ENCODE measurements at places on chromosomes 3 and 15.
A peak's percentile ranks its signal among the peaks of the same experiment; 100 is the strongest.

- DNase-seq = no peak
These were observed 9.4 kb upstream of the CAV3 start for GRCh38 chr3:8724108-8724752.

- DNase-seq = no peak
These were observed 44.6 kb upstream of the ARPP21 start for GRCh38 chr3:35594739-35595138.

GRCh38 chr3:45881078-45882022 is 5.0 kb upstream of the CCR9 start:
- DNase-seq = no peak

DNA sequence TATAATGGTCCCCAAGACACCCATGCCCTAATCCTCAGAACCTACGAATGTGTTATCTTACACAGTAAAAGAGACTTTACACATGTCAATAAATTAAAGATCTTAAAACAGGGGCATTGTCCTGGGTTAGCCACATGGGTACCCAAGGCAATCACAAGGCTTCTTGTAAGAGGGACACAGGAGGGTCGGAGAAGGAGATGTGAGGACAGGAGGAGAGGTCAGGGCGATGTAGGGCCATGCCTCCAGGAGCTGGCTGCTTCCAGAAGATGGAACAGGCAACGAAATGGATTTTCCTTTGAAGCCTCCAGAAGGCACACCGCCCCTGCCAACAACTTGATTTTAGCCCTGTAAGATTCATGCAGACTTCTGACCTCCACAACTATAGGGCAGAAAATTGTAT is 262.7 kb downstream of the MEX3B start:
- DNase-seq = no peak

DNA sequence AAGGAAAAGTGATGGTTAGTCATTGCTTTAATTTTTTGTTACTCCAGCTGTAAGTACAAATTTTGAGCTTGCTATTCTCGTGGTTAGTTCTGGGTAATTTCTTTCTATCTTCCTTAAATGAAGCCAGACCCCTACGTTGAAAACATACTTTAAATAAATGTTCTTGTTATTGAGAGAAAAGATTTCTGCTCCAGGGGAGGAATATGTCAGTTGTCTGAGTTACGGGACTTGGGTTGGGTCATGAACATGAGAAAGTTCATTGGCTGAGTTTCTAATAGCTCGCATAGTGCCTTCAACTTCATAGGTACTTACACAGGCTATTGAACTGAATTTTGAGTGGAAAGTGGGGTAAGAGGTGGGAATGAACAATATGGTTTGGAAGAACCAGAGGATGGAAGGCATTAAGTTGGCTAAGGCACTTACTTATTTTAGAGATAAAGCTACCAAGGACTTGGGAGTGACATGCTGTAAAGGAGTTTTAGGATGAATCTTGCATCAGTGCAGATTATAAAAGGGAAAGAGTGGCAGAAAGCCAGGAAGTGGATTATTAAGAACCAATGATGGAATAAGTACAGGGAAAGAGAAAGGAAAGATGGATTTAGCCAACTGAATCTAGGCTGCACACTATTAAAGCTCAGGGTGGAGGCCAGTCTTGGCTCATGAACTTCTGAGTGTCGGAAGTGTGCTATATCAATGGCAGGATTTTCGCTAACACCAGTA is 1.4 kb downstream of the RPSA start:
- no peak for DNase-seq

DNA sequence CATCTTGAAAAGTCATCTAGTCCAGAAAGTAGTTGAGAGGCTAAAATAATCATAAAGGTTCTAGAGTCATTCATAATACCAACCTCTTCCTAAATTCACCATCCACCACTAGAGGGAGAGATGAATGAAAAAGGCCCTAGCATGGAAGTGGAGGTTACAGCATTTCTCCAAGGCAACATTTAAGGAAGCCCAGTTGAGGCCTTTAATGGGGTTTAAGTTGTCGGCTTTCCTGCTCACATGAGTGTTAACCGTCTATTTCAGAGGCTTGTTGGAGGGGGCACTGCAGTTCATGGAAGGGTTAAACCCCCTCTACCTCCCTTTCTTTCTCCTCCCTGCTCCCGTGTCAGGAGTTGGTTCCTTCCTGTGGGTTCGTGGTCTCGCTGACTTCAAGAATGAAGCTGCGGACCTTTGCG is 3.8 kb upstream of the SLCO3A1 start:
- DNase-seq = peak; percentile 19

- DNase-seq = no peak
These were observed 77.8 kb upstream of the GSK3B start for GRCh38 chr3:120172070-120172469.

DNA sequence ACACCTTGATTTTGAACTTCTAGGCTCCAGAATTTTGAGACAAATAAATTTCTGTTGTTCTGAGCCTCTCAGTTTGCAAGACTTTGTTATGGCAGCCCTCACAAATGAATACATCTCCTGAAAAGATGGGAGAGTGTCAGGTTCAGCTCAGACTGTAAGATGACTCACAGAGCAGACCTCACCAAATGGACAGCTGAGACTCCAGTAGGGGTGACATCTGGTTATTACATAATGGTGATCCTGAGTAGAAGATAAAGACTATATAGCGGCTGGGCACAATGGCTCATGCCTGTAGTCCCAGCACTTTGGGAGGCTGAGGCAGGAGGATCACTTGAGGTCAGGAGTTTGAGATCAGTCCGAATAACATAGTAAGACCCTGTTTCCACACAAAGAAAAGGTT is 26.2 kb upstream of the MTMR14 start:
- DNase-seq = no peak

Measured in NCI-H1694 treated with DMSO at 0.1 percent for 48 hours (cell line).